ENCODE measurements at places on chromosomes 11 and 22.
A peak's percentile ranks its signal among the peaks of the same experiment; 100 is the strongest.

DNA sequence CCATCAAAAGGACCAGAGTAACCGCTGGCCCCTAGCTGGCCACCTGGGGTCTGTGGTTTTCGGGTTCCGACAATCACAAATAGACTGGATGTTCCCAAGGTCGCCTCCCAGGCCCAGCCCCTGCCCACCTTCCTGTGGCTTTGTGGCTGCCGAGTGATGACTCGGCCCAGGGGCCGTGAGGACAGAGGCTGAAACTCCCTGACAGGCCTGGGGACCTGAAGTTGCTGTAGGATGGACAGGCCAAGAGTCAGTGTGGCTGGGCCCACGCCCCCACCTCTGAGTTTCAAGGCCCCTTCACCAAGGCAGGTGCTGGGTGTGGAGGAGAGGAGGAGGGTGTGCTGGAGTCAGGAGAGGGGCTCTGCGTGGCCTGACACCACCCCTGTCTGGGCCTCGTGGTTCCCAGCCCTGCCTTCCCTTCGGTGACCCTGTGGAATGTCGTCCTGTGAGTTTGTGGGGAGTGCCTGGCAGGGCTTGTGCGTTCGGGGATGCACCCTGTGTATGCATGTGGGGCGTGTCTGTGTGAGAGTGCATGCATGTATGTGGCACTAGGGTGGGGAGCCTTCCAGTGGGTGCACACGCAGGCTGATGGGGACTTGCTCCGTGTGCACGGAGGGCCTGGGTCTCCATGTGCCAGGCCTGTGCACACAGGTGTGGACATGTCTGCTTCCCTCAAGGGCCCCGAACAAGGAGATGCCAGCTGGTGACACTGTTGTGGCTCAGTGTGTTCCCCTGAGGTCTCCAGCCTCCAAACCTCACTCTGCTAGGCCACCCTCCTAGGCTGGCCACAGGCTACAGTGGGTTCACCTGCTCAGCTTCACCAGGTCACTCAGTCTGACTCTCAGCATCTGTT, 8.4 kb upstream of the MGAT3 start:
- DNase-seq, result no peak

GRCh38 chr11:12762696-12763324, 88.6 kb downstream of the TEAD1 start:
- DNase-seq, result no peak

DNA sequence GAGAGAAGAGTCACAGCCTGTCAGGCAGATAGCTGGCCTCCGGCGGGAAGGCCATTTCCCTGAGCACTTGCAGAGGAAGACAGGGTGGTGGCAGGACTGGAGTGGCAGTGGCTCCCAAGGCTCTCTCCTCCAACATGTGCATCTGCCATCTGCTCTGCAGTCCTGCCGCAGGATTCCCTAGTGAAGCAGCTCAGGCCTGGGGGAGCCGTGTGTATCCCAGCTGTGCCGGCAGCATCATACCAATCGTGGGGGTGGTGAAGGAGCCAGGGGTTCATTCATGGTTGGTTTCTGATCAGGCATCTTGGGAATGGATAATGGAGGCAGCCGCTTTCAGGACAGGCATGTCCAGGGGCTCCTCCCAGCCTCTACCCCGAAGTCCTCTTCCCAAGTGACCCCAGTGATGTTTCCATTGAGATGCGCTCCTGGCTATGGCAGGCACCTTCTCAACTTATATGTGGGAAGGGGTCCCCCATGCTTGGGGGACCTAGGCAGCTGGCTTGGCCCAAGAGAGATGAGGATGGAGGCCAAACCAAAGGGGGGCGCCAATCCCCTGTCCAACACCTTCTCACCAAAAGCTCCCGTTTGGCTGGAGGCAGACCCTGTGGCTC, 6.1 kb downstream of the TAGLN start:
- no peak for DNase-seq

DNA sequence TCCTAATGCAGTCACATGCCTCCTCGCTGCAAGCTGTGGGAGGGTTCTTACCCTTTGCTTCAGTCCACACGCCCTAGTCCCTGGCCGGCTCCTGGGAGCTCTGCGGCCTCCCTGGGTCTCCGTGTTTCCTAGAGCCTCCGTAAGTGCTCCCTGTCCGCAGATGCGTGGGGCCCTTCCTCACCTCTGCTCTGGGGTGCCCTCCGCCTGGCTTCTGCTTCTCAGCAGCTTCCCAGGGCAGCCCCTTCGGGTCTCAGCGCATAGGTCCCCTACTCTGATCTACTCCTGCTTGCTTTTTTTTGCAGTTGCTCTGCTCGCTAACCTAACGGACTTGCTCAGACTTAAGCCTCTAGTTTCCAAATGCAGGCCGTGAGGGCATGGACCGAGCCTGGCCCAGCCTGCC, 22.4 kb downstream of the CAPN1 start:
- no peak for DNase-seq

DNA sequence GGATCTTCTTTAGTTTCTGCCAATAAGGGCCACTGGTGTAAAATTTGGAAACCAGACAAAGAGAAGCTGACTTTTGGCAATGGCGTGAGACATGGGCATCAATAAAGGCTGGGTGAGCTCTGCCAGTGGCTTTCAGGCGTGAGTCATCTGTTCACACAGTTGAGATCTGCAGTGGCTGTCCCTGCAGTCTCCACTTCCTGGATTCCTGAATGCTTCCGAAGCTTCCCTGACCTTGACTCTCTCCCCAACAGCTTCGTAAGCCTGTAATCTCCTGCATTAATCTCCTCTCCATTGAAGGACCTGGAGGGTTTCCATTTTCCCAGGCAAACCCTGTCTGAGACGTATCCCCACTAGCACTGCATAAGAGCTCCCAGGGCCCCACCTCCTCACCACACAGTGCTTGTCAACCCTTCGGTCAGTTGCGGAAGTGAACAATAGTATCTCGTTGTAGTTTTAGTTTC, 574.7 kb downstream of the TBC1D22A start:
- DNase-seq, result no peak

DNA sequence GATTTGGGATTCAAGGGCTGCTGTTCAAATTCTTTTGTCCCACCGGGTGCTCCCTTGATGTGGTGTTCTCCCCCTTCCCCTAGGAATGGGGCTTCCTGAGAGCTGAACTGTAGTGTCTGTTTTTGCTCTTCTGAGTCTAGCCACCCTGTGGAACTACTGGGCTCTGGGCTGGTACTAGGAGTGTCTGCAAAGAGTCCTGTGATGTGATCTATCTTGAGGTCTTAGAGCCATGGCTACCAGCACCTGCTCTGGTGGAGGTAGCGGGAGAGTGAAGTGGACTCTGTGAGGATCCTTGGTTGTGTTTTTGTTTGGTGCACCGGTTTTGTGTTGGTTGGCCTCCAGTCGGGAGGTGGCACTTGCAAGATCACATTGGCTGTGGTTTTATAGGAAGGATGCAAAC, 46.2 kb downstream of the OR2AT4 start:
- no peak for DNase-seq

- DNase-seq, result peak; percentile 19
Measured at GRCh38 chr11:120068114-120068573, 69.8 kb downstream of the TRIM29 start.

GRCh38 chr11:114262681-114263512, 33.3 kb upstream of the NNMT start:
- peak; percentile 25 for DNase-seq

DNA sequence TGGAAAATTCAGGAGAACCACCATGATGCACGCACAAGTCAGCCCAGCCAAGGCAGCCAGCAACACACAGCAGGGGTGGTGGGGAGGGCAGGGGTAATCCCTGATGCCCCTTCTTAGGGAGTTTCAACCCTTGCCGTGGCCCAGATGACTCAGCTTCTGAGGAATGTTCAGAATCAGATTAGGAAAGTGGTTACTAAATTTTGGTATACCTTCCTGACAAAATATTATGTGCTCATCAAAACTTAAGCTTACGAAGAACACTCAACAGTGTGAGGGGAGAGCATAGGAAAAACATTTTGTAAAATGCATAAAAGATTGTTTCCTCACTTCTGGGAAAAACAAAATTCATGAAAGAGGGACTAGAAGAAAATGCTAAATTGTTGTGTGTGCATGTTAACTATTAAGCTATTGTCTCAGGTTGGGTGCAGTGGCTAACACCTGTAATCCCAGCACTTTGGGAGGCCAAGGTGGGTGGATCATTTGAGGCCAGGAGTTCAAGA, 32.1 kb downstream of the SERPIND1 start:
- no peak for DNase-seq

DNA sequence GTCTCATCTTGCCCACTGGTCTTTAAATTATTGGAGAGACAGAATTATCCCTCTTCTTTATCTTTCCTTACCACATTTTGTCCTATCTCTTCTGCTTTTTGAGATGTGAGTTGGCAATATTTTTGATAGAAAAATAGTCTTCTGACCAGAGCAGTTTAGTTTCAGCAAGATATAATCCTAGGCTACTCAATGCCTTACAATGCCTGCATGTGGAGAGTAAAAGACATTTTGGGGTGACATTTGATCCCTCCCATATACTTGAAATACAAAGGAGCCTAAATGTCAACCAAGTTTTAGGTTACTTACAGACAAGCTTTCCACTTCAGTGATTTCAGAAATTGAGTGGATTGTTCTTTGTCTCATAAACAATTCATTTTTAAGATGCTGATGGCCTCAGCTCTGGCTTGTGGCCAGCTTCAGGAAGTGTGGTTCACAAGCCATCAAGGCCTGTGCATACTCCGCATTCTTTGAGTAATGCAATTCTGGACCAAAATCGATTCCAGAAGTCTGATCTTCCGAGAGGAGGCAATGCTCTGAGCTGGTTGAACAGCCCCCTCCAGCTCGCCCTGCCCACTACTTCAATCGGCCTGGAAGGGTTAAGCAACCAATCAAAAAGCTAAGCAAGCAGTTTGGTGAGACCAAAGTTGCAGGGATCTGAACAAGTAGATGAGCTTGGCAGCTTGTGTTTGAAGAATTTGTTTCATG, 274.4 kb downstream of the BLID start:
- peak; percentile 99 for DNase-seq

DNA sequence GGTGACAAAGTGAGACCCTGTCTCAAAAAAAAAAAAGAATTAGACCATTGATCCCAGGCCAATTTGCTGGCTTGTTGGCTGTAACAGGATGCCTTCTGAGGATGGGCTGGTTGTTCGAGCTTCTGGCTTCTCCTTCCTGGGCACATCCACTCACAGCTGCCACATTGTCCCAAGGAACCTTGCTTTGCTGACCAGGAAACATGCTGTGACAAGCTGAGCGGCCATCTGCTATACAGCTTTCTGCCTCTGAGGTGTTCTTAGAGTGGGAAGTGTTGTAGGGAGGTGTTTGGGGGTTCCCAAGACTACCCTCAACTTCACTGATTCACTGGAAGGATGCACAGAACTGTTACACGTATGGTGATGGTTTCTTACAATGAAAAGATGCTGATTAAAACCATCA, 6.5 kb downstream of the SNAP29 start:
- no peak for DNase-seq

GRCh38 chr11:111019451-111019850, 226.1 kb upstream of the POU2AF2 start:
- DNase-seq, result no peak

DNA sequence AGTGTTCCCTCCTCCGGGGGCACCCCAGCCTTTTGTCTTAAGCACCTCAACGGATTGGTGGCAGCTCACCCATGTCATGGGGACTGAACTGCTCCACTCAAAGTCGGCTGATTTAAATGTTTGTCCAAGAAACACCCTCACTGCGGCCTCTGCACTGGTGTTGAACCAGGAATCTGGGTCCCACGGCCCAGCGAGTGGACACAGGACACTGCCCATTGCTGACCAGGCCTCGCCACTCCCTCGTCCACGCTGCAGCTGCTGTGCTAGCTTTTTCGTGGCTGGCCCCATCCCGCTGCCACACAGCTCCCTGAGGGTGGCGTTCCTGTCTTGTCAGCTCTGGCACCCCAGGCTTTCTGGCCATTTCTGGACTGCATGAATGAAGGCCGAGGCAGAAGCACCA, 646.2 kb downstream of the BRD1 start:
- DNase-seq, result no peak

GRCh38 chr11:68677432-68677831, 6.9 kb upstream of the GAL start:
- peak; percentile 16 for DNase-seq

- no peak for DNase-seq
Measured at GRCh38 chr11:121890946-121891515, 225.0 kb downstream of the BLID start.

DNA sequence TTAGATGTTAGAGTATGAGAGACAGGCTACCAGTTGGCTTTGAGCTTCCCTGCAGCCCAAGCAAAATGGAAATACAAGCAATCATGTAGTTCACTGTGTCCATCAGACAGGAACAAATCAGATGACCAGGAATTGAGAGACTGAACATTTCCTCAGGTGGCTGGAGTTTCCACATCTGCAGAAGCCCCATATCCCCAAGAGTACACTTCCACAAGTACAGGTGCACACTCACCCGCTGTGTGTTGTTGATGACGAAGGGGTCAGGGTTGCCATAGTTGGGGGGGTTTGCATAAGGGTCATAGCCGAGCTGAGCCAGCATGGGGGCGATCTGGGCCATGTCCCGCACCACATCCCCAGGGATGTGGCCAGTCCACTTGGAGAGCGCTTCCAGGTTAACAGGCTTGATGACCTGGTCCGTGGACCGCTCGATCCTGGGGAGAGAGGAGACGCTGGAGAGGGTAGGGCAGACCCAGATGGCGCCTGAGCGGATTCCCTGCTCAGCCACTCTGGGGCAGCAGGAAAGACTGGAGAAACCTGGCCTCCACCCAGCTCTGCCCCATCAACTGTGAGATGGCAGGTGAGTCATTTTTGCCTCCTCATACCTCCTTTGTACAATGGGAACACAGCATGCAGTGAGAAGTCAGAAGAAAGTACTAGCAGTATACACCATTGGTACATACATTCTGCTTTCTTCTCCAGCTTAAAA, 23.9 kb upstream of the TFIP11 start:
- DNase-seq, result no peak

DNA sequence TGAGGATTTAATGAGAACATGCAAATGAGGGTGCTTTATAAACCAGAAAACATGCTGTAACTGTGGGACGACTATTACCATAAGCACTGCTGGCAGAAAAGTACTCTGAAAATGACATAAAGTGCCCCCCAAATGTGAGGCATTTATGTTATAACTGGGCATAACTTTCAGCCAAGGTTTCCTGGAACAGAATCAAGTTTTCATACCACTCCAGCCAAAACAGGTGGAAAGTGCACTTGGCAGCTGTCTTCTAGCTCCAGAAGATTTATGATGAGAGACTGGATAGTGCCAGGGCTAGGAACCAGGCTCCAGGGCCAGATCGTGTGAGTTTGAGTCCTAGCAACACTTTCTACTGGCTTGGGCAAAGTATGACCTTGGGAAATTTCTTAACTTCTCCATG, 339.2 kb downstream of the TENM4 start:
- no peak for DNase-seq

- no peak for DNase-seq
Measured at GRCh38 chr11:62433141-62433903, 14.5 kb downstream of the SCGB1A1 start.

DNA sequence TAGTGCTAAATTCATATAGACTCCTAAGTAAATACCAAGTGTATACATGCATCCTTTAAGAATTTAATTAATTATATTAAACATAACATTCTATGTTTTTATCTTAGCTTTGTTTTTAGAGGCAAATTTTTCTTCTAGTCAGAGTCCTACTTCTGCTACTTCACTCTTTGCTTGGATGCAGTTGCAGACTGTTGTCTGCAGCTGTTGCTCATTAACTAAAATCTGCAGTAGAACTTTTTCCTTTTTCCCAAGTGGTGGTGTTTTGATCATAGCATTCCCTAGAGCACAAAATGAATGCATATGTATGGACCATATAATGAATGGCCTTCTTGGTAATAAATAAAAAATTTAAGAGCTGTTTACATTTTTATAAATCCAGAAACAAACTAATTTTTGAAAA, 198.3 kb downstream of the CASP12 start:
- DNase-seq, result no peak
